ENCODE measurements at places on chromosomes 4 and X. TPM values are rescaled to one million over a fixed set of nuclear protein-coding genes. Genes with fewer than 3 reads are reported as not detected.

DNA sequence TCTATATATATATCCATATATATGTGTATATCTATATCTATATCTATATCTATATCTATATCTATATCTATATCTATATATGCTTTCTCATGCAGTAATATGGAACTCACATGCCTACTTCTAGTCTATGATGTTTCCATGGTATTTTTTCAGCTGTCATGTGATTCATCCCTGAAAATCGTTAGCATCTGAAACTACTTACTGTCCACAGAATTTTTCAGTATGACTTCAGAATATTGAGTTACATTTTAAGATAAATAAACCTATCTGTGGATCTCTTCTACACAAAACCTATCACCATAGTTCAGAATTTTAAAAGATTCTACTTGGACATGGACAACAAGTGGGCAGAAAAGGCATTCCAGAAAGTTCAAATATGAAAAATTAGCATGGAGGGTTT is 855.1 kb upstream of the INTU start:
- H3K27ac ChIP-seq: no peak overlapping the region
- H3K4me3 ChIP-seq: no peak overlapping the region
- DNase-seq: no peak
- no peaks in the 10 kb centered on the region for H3K4me1 ChIP-seq
- no peaks in the 10 kb centered on the region for H3K27me3 ChIP-seq

DNA sequence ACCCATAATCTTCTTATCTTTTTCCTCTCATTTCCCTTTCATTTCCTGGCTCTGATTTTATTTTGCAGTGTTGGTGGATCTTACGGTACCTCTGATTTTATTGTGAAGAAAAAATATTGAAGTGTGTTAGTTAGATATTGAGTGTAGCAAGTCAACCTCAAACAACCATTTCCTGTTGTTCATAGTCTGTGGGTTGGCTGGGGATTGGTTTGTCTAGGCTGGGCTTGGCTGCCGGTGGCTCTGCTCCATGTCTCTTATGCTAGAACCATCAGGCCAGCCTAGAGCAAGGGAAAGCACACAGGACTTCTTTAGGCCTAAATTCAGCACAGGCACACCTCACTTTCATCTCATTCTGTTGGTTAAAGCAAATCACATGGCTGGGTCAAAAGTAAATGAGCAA is 383.1 kb upstream of the LCORL start:
- no peak for DNase-seq
- H3K27me3 ChIP-seq: no peaks in the 10 kb centered on the region
- no peak overlapping the region for H3K27ac ChIP-seq

DNA sequence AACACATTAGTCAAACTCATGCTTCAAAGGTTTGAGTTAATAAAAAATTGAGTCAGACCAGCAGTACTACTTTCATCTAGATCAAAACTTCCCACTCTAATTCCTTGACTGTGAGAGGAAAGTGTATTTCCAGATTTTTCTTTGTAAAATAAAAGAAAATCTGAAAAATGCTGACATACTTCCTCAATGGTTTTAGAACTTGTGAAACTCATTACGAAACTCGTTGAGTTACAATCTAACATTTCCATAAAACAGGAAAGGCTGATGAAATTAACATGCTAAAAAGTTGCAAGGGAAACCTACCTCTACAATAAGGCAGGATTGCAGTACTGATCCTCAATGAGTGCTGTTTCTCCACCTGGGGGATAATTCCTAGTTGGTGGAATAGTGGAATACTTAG is 217.8 kb upstream of the HCCS start:
- H3K27me3 ChIP-seq: no peaks in the 10 kb centered on the region
- H3K4me3 ChIP-seq: no peak overlapping the region
- H3K4me1 ChIP-seq: no peaks in the 10 kb centered on the region
- no peak for DNase-seq

GRCh38 chrX:48667509-48667908 is 16.1 kb upstream of the WAS start:
- no peaks in the 10 kb centered on the region for H3K27me3 ChIP-seq
- H3K4me1 ChIP-seq: no peaks in the 10 kb centered on the region
- no peaks in the 10 kb centered on the region for H3K36me3 ChIP-seq

GRCh38 chr4:53161787-53162433 is 204.0 kb downstream of the SCFD2 start:
- DNase-seq: no peak
- H3K36me3 ChIP-seq: no peaks in the 10 kb centered on the region
- no peak overlapping the region for H3K27ac ChIP-seq
- H3K4me1 ChIP-seq: no peaks in the 10 kb centered on the region

DNA sequence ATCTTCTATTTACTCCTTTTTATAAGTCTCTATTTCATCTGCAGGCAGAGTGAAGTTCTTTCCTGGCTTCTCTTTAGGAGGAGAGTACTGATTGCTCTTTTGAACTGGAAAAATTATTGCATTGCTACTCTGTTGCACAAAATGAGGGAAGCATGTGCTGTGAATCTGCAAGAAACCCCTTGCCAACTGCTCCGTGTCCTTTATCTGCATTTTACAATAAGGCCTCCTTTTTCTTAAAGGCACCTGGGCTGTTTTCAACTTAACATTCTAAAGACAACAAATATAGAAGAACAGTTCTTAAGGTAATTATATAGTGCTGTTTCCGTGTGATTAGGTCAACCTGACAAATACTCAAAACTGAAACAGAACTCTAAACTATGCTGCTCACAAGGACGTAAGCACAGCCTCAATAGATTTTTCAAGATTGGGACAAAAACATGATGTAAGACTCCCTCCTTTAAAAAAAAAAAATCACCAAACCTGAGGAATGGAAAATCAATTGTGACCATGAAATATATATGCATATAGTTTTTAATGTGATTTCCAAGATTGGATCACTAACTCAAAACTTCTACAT is 716.6 kb upstream of the INTU start:
- H3K36me3 ChIP-seq: no peaks in the 10 kb centered on the region
- H3K4me3 ChIP-seq: no peak overlapping the region
- no peaks in the 10 kb centered on the region for H3K27me3 ChIP-seq
- DNase-seq: no peak
- H3K27ac ChIP-seq: no peak overlapping the region

GRCh38 chr4:147747787-147748454 is 16.0 kb downstream of the ARHGAP10 start:
- H3K27me3 ChIP-seq: no peaks in the 10 kb centered on the region
- no peaks in the 10 kb centered on the region for H3K36me3 ChIP-seq
- no peak overlapping the region for H3K27ac ChIP-seq
- DNase-seq: no peak
- H3K4me1 ChIP-seq: no peaks in the 10 kb centered on the region
- no peak overlapping the region for H3K4me3 ChIP-seq

DNA sequence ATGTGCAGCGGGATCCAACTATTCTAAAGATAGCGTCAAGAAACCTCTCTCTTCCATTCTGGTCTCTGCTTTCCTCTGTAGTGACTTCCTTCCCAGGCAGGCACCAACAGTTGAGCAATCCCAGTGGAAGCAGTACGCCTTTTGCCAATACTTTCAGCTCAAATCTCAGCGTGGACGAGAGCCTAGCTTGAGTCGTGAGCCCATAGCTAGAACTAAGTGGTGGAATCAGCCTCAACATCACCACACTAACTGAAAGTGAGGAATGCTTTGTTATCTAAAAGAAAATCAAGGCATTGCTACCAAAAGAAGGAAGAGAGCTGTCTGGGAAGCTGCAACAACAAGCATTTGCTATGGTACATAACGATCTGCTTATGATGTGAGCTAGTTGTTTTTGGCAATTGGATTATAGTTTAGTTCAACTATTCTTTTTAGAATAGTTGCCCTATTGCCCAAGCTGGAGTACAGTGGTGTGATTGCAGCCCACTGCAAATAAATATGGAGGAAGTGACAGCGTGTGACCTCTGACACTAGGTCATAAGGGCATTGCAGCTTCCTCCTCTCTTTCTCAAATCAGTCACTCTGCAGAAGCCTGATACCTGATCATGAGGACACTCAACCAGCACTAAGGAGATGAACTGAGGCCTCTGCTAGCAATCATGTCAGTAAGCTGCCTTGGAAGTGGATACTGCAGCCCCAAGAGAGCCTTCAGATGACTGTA is 24.7 kb upstream of the FRYL start:
- H3K27ac ChIP-seq: no peak overlapping the region
- no peaks in the 10 kb centered on the region for H3K27me3 ChIP-seq
- no peak overlapping the region for H3K4me3 ChIP-seq
- no peaks in the 10 kb centered on the region for H3K4me1 ChIP-seq
- no peaks in the 10 kb centered on the region for H3K36me3 ChIP-seq

DNA sequence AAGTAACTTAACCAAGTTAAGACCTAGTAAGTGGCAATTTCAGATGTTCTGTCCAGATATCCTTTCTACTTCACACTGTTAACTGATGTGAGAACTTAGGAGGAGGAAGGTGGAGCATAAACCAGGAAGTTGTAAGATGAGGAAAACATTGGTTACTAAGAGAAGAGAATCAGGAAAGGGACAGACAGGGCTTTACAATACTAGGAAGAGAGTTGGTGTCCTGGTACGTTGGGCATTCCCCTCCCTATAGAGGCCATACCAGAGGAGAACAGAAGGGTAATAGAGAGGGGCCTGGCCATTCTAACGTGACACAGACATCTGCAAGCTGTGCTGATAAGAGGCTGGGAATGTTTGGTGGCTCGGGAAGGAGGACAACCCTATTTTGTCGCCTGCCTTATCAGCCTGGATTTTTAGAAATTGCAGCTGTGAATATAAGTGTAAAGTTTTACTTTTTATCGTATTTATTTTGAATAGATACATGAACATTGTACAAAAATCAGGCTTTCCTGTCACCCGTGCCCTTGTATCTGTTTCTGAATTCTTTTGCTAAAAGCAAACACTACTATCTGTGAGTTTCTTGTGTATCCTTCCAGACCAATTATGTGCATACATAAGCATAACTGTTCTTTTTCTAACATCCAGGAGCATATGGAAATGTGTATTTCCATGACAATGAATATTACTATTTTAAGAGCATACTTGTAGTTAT is 53.5 kb upstream of the HPRT1 start:
- no peak for DNase-seq
- no peaks in the 10 kb centered on the region for H3K4me1 ChIP-seq
- H3K27ac ChIP-seq: no peak overlapping the region
- H3K36me3 ChIP-seq: peaks cover 8% of the 10 kb centered on the region

GRCh38 chrX:70026851-70027200 is 22.9 kb downstream of the AWAT2 start:
- peaks cover 5% of the 10 kb centered on the region for H3K4me1 ChIP-seq
- H3K36me3 ChIP-seq: peaks cover 25% of the 10 kb centered on the region
- H3K4me3 ChIP-seq: no peak overlapping the region
- DNase-seq: no peak
- no peak overlapping the region for H3K27ac ChIP-seq

- no peak overlapping the region for H3K27ac ChIP-seq
- no peaks in the 10 kb centered on the region for H3K27me3 ChIP-seq
- no peak overlapping the region for H3K4me3 ChIP-seq
- H3K4me1 ChIP-seq: no peaks in the 10 kb centered on the region
- peaks cover 83% of the 10 kb centered on the region for H3K36me3 ChIP-seq
- no peak for DNase-seq
Observed at GRCh38 chr4:39910064-39910463, 67.6 kb downstream of the PDS5A start.

GRCh38 chr4:170773709-170774273 is 684.0 kb upstream of the AADAT start:
- no peaks in the 10 kb centered on the region for H3K36me3 ChIP-seq
- H3K4me1 ChIP-seq: no peaks in the 10 kb centered on the region
- DNase-seq: no peak
- no peaks in the 10 kb centered on the region for H3K27me3 ChIP-seq

DNA sequence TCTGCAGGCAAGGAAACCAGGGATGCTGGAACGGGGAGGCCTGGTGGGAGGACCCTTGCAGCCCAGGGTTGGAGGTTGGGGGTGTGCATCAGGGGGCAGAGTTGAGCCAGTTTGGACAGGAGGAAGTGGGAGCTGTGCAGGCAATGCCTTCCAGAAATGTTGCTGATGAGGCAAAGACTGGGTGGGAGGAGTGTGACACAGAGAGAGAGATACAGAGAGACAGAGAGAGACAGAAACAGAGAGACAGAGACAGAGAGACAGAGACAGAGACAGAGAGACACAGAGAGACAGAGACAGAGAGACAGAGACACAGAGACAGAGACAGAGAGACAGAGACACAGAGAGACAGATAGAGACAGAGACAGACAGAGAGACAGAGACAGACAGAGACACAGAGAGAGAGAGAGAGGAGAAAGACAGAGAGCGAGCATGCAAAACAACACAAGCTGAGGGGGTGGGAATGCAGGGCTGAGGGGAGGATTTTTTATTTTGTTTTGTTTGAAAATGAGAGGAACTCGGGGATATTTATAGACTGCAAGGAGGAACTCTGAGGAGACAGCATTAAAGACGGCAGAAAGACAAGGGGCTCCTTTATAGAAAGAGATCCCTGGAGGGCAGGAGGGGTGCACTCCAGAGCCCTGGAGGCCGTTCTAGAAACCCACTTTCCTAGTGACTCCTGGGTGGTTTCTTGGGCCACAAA is 1.9 kb upstream of the HAUS3 start:
- H3K27ac ChIP-seq: no peak overlapping the region
- peak; percentile 53 for DNase-seq
- H3K27me3 ChIP-seq: no peaks in the 10 kb centered on the region
- peaks cover 11% of the 10 kb centered on the region for H3K36me3 ChIP-seq

DNA sequence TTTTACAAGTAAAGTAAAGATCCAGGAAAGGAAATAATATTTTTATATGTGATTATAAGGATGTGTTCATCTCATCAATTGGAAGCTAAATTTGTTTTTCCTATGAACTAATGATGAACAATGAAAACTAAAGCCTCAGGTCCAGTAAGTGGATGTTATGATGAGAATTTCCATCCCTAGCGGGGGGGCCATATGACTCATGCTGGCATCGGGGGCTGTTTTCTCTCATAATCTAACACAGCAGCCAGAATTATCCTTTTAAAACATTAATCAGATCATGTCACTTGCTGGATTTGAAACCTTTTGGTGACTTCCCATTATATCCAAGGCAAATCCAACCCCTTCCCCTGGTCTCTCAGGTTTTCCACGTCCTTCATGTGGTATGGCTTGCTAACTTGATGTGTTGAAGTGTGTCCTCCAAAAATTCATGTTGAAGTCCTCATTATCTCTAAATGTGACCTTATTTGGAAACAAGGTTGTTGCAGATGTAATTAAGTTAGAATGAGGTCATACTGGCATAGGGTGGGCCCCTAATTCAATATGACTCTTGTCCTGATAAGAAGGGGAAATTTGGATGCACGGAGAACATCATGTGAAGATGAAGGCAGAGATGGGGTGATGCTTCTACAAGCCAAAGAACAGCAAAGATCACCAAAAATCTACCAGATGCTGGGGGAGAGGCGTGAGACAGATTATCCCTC is 96.8 kb downstream of the AKAP4 start:
- H3K27ac ChIP-seq: no peak overlapping the region
- H3K4me1 ChIP-seq: no peaks in the 10 kb centered on the region
- no peaks in the 10 kb centered on the region for H3K27me3 ChIP-seq
- no peaks in the 10 kb centered on the region for H3K36me3 ChIP-seq

- peaks cover 25% of the 10 kb centered on the region for H3K36me3 ChIP-seq
- H3K27ac ChIP-seq: no peak overlapping the region
- peaks cover 9% of the 10 kb centered on the region for H3K4me1 ChIP-seq
- DNase-seq: no peak
- no peak overlapping the region for H3K4me3 ChIP-seq
Observed at GRCh38 chr4:78332976-78333375, 218.6 kb upstream of the ANXA3 start.

The FAM236C gene
- total RNA-seq: not detected

The CT45A2 gene
- not detected for total RNA-seq

The SPANXD gene
- not detected for total RNA-seq

The TMEM156 gene
- total RNA-seq: not detected

The OTC gene
- not detected for total RNA-seq

The MAGEA2B gene
- total RNA-seq: not detected

The ZXDA gene
- total RNA-seq: 1.8 TPM

The GPC3 gene
- total RNA-seq: 125 TPM

The NIPAL1 gene
- 5.5 TPM for total RNA-seq
